ENCODE measurements at places on chromosomes 2 and 18.

GRCh38 chr2:4381773-4382172, 678.4 kb downstream of the DCDC2C start:
- DNase-seq: no peak

DNA sequence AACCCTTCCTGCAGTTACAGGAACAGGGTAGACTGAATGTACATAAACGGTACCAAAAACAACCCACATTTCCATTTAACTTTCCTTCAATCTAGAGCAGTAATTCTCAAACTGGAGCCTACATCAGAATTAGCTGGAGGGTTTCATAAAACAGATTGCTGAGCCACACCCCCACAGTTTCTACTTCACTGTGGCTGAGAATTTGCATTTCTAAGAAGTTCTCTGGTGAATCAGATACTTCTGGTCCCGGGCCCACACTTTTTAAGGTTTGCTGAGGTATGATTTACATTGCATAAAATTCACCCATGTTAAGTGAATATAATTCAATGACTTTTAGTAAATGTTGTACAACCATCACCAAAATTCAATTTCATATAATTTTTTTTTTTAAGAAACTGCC, 113.7 kb downstream of the SRBD1 start:
- DNase-seq: no peak

- no peak for DNase-seq
Measured at GRCh38 chr2:31414601-31415241, at the start of gene XDH. Gene XDH (minus strand): TSS chr2:31414742. CDS start chr2:31414666, 76 bp downstream.

GRCh38 chr2:237927986-237928385, 38.8 kb upstream of the UBE2F start:
- no peak for DNase-seq

GRCh38 chr18:41731884-41732283, 223.2 kb upstream of the PIK3C3 start:
- no peak for DNase-seq

- no peak for DNase-seq
Measured at GRCh38 chr2:225233234-225233633, 166.3 kb upstream of the NYAP2 start.

DNA sequence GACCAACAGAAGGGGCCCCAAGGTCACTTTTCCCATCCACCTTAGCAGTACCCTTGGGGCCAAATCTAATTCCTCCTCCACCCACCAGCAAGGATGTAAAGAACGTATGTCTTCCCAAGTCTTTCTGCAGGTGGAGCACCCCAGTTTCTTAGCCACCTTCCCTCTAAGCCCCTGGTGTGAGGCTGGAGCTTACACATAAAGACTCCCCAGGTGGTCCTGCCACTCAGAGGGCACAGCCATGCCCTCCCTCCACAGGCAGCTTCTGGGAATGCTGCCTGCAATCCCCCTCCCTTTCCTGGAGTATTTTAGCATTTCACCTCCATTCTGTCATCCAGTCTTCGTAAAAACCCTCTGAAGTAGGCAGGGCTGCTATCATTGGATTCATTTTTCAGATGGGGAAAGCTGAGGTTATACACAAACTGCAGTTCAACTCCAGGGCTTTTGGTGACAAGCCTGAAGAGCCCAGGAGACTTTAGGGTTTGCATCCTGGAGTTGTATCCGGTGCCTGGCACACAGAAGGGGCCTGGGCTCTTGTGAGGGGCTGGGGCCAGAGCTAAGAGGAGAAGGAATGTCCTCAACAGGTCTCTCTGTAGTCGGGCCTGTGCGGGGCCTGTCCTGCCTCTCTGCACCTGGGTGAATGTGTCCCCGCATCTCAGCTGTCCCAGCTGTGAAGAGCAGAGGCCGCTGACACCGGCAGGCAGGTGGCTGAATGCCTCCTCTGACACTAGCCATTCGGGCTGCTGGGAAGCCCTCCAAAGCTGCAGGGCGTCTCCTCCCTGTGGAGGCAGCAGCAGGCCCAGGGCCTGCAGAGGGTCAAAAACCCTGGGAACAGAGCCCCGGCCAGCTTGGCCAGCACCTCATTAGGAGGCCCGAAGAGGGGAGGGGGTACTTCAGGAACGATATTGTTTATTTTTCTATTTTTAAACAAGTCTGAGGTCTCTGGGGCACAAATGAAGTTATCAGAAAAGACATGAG, 27.6 kb downstream of the CIB4 start:
- DNase-seq: no peak

- DNase-seq: no peak
Measured at GRCh38 chr2:68714866-68715265, 19.7 kb upstream of the ARHGAP25 start.

Data from HuH-7 (cell line).